NCI-H69 (cell line): ENCODE measurements at places on chromosomes 12 and 14.

DNA sequence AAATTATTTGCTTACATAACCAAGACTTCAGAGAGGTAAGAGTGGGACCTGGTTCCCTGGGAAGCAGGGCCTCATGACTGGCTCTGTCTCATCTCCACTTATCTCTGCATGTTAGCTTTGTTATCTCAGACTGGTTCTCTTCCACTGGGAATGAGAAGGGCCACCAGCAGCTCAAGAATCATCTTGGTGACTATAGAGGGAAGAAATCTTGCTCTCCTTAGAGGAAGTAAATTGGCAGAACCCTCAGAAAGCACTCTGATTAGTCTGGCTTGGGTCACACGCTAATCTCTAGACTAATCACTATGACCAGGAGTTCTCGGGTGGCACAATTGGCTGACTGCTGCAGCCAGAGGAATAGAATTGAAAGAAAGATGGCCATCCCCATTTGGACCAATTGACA, 110.8 kb upstream of the KRAS start:
- DNase-seq: no peak

DNA sequence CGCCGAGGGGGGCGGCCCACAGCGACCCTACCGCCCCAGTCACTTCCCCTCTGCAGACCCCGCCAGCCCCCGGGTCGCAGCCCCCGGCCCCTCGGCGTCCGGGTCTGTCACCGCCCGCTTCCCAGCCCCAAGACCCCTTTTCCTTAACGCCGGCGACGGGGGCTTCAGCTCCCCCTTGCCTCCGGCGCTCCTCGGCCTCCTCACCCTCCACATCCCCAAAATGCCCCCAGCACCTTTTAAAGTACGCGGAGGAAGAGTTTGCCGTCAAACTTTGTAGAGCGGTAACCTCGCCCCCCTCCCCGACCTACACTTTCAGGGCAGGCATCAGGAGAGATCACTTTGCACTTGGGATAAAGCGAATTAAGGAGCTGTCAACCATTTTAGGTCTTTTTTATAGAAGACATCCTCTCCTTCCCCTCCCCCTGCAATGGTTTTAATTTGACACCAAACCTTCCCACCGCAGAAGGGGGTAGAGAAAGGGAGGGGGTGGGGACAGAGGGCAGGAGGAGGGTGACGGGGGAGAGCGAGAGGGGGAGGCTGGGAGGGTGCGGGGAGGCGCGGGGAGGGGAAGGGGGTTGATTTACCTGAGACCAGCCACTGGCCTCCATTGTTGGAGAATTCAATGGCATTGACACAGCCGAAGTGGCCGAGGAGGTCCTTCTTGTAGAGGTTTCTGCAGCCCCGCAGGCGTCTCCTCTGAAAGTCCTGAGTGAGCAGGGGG, 578 bp downstream of the DCAF5 start:
- DNase-seq: peak; percentile 85

DNA sequence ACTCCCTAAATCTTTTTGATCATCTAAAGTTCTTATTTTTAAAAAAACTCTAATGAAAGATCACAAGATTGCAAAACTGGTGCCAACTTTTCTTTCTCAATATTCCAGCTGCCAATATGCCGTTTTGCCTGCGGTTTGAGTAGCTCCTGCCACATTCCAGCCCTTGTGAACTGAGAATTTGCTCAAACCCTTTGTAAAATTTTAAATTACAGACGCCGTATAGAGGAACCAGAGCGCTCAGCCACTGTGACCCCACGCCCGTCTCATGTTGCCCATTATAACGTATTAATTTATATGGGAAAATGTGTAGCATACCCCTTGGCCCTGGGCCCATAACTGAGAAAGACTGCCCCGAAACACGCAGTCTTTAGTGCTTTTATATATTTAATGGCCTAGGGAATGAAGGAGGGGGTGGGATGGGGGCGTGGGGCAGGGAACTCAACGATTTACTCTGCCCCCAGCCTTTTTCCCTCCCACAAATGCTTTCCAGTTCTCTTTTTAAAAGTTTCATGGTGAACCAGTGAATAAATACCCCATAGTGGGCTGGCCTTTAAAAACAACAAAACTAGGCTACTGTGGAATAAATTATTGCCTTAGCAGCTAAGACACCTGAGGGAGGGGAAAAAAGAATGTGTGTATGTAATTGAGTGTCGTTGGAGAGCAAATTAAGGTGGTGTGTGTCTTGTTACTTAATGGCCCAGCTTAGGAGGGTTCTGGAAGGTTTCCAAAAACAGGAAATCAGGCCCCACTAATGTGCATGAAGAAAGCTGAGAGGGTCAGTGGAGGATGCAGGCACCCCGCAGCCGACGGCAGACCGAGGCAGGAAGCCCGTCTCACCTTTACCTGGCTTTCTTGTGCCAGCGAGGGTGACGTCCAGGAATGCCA, 45.7 kb upstream of the RFLNA start:
- peak; percentile 98 for DNase-seq

- DNase-seq: no peak
These were observed 24.7 kb downstream of the BTBD6 start for GRCh38 chr14:105273062-105273461.

- DNase-seq: peak; percentile 16
These were observed 926.0 kb downstream of the DIO2 start for GRCh38 chr14:79285263-79285662.

- DNase-seq: peak; percentile 93
These were observed 3.4 kb downstream of the GPR84 start for GRCh38 chr12:54360717-54361456.

- DNase-seq: peak; percentile 50
These were observed 2.3 kb upstream of the AGAP2 start for GRCh38 chr12:57740656-57741412.

DNA sequence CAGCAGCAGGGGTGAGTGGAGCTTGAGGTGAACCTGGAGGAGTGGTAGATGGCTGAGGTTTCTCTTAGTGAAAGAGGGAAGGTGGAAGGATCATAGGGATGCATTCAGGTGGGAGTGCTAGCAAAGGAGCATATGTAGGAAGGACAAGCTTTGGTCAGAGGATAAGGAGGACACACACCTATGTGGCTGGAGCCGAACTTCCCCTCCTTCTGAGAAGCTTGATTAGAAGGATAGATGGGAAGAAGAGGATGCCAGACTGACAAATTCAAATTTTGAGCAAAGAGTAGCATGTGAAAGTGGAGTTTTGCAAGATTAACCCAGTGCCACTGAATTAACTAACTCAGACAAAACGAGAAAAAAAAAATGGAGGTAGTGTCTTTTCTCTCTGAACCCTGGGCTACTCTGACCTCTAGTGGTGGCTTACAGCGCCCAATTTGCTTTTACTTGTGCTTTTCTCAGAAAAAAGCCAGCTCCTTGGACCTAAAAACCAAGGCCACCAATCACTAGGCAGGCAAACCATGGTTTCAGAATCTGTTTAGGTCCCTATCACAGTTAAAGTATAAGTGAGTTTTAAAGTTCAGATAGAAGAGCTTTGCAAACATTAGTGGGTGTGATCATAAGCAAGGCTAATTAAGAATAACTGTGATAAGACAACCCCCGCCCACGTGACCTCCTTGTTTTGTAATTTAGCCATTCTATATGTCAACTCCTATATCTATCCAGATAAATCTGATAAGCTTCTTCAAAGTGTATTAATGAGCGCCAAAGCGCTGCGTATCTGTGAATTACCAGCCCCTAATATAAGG, 15.5 kb downstream of the EMP1 start:
- DNase-seq: peak; percentile 69

- no peak for DNase-seq
These were observed 14.6 kb downstream of the CCDC88C start for GRCh38 chr14:91402771-91403600.

- DNase-seq: no peak
These were observed 3.7 kb downstream of the CLEC4A start for GRCh38 chr12:8127138-8127537.

DNA sequence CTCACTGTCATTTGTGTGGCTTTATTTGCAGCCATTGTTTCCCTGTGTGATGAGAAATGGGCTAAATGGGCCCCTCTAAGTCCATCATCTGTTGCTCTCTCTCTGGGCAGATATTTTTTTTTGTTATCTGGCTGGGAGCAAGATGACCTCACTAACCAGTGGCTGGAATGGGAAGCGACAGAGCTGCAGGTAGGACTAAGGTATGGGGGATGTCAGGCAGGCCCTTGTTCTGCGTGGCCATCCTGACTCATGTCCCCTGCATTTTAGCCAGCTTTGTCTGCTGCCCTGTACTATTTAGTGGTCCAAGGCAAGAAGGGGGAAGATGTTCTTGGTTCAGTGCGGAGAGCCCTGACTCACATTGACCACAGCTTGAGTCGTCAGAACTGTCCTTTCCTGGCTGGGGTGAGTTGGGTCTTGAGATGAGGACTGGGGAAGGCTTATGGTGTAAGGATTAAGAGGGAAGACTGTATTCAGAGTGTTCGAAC, 1.3 kb downstream of the MARS1 start:
- no peak for DNase-seq

- DNase-seq: no peak
These were observed 13.2 kb downstream of the SPPL3 start for GRCh38 chr12:120890963-120891362.

DNA sequence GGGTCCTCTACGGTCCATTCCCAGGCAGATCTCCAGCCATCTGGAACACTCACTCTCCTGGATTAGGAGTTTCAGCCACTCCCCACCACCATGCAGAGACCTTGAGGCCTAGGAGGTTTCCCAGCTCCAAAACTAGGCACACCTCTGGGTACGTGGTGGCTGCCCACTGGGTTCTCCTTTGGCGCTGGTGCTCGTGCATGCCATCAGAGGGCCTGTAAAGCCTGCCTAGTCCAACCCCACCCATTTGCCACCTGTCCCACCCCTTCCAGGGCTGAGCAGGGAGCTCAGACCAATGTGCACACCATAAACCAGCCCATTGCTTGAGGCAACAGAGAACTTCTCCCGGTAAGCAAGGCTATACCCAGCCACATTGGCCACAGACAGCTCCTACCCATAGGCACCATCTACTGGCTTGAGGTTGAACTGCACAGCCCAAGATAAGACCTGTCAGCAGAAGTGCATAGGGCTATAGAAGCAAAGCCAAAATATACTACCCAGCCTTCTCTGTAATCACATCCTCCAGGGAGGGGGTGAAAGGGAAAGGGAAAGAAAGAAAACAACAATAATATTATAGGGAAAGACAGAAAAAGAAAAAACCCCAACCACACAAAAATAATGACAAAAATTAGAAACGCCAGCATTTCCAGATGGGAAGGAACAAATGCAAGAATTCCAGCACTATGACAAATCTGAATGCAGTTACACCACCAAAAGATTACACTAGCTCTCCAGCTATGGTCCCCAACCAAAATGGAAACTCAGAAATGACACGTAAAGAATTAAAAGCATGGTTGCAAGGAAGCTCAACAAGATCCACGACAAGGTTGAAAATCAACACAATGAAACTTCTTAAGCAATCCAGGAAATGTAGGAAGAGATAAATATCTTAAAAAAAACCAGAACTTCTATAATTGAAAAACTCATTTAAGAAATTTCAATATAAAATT, 111.9 kb upstream of the CCDC175 start:
- DNase-seq: peak; percentile 74

- no peak for DNase-seq
These were observed 85.4 kb upstream of the PLXNC1 start for GRCh38 chr12:94062796-94063635.

DNA sequence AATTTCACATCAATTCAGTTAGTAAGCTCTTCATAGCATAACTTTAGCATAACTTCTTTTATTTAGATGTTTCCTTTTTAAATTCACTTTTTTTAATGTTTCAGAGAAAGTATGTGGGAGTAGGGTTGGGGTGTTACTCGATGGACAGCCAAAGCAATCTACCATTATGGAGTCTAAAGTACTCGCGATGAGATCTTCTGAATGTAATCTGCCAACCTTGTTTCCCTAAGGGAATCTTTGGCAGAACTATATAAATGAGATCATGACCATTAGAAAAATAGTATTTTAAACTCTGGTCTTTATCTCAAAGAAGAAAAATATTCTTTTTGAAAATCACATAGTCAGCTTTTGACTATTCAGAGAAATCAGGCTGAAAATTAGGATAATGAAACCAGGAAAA, 103.9 kb downstream of the BBS10 start:
- no peak for DNase-seq
